ENCODE measurements at places on chromosomes 13 and 19.

DNA sequence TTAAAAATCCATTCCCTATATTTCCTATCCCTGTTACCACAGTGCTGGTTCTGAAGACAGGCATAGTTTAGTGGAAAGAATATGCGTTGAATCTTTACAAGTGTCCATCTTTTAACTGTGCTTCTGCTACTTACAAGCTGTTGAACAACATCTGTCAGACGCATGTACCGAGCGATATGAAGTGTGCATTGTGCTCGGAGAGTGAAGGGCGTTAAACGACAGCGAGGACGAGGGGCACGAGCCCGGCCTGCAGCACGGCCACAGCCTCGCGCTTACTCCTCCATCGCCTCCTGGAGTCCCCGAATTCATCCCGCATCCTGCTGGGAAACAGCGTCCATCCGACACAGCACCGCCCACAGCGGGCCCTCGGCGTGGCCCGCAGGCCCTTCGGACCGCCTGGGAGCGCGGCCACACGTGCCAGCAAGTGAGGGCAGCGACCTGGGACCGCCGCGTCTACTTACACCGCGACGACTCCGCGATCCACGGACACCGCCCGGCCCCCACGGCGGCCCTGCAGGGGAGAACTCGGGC is 514 bp downstream of the PCID2 start:
- no peak for DNase-seq

DNA sequence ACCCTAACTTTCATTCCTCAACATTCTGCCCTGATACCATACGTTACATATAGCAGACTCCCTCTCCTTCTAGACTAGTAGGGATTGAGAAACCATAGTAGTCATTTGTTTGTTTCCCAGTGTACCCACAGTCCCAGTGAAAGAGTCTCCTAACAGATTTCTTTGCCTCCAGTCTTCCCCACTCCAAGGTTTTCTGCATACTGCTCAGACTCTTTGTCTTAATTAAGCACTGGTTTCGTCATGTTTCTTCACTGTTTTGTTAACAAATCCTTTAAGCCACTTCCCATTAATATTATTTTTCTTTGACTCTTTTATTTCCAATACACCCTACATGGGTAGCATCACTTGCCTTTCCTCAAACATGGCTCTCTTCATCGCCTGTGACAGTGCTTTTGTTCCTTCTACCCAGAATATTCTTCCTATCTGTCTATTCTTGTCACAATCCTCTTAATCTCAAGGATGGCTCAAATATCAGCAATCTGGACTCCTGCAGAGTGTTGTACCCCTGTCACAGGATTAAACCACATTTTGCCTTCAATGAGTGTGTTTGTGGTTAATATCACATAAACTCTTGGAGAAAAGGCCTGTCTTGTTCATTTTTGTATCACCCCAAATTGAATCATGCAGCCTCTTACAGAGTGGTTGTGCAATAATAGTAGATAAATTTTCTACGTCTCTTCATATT is 92.7 kb upstream of the KLF12 start:
- no peak for DNase-seq

GRCh38 chr19:53881482-53882390 is at the start of gene PRKCG:
Gene PRKCG (plus strand): TSS chr19:53882197. CDS start chr19:53882495, 298 bp downstream.
- DNase-seq = peak; percentile 63

GRCh38 chr19:52666506-52666905 is 28.4 kb upstream of the ZNF83 start:
- DNase-seq = no peak

- no peak for DNase-seq
Measured at GRCh38 chr19:47113850-47114651, 475 bp upstream of the ZC3H4 start.

- DNase-seq = no peak
Measured at GRCh38 chr13:102405499-102406100, 3.8 kb upstream of the FGF14 start.

DNA sequence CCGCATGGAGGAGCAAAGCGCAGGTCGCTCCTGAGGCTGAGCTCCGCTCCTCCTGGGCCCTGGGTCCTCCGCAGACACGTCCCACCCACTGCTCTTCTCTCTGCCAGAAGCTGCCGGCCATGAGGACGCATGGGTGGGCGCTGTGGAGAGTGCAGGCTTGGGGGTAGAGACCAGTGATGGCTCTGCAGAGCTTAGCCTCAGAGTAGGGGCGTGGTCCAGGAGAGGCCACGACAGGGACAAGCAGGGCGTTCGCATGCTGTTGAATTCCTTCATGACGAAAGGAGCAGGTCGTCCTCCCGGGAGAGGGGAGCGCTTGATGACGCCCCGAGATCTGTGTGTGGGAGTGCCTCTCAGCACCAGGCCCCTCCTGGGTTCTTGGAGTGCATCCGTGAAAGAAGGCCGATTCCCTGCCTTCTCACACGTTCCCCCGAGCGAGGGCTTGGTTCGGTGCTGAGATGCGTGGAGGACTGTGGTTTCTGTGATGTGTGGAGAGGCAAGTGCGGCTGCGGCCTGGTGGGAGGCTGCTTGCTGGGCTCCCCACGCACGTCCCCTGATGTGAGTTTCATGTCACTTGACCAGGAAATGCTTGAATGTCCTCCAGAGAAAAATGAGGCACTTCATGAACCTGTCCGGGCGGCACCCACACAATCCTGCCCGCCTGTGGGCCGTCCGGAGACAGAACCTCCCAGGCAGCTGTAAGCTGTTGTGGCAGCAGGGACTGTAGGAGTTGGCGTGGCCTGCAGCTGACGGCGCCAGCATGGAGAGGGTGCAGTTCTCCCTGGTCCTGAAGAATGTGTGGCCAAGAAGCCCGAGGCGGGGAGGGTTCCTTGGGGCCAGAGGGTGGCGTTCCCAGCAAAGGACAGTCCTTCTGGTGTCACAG is 4.5 kb downstream of the SF3A2 start:
- DNase-seq = no peak

DNA sequence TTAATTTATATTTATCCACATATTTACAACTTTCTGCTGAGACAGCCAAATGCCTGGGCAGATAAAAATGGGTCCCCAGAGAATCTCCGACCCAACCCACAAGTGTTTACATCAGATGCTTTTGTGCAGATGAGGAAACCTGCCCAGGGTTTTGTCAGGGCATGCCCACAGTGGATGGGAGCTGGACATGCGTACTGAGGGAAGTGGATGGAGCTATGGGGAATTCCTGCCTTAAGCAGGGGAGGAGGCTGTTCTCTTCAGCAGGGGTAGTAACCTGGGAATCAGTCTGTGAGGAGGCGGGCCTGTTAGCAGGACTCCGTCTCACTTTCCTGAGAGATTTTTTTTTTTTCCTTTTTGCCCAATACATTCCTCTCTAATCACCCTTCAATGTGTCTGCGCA is 122.9 kb downstream of the RFC3 start:
- DNase-seq = no peak

DNA sequence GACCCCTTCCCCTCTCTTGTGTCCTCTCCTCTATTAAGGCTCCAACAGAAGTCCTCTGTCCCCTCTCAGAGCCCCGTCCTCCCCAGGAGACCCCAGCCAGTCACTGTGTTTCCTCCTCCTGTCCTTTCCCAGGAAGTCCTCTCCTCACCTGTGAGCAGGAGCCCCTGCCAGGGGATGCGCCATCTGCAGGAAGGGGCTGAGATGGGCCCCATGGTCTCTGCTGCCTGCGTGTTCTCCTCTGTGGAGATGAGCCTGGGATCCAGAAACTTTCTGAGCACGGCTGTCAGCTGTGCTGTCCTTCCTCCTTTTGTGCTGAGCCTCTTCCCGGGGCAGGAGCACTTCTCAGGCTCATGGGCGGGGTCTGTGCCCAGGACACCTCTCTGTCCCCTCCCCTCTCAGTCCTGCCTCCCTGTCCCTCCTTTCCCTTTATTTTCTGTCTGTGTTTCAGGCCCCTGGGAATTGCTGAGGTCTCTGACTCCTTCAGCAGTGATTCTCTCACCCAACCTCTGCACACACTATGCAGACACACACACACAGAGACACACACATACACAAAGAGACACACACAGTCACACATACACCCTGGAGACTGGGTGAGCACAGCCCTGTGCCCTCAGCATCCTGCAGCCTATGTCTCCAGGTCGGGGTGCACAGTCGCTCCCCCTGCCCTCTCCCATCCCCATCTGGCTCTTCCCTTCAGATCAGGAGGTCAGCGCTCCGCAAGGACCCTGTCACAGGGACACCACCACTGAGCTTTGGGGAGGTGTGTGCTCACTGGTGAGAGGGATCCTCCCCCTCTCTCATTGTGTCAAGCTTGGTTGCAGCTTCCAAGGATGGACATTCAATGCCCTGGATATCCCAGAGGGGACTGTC is at the start of gene CEACAM8:
CEACAM8 (minus strand) TSS at position 308 of the 873 bp plus-strand sequence; CDS start at position 212, 96 bp downstream.
- no peak for DNase-seq

GRCh38 chr13:100602493-100603111 is 14.0 kb upstream of the GGACT start:
- no peak for DNase-seq
